ENCODE measurements at places on chromosomes 16 and 17.

GRCh38 chr16:73230651-73231050 is 182.7 kb upstream of the ZFHX3 start:
- no peak for DNase-seq

DNA sequence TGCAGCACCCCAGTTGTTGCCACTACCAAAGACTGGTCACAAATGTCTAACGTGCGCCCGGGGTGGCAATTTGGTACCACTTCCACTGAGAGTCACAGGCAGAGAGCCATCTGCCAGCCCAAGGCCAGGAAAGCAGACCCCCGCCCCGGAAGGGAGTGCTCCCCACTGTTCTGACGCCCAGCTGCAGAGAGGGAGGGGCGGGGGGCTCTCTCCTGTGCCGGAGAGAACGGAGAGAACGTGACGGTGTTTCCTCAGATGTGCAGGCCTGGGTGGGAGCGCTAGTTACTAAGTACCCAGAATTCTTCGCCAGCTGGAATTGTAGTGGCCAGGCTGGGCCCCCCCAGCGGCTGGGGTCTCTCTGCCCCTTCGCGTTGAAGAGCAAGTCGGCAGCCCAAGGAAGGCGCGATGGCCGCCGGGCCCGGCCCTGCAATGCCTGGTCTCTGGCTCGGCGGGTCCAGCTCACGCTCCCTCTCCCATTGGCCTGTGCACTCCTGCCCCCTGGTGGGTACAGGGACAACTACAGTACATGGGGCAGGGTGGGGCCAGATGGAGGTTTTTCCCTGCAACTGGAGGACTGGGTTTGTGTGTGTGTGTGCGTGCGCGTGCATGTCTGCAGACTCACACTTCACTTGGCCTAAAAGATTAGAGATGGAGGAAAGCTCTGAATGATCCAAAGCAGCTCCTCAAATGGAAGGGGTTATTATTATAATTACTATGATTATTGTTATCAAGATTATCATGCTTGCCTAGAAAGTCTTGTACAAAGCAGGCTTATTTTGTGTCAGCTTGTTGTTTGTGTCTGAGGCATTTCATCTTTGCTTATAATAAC is 107.1 kb downstream of the AMFR start:
- DNase-seq, result peak; percentile 66

DNA sequence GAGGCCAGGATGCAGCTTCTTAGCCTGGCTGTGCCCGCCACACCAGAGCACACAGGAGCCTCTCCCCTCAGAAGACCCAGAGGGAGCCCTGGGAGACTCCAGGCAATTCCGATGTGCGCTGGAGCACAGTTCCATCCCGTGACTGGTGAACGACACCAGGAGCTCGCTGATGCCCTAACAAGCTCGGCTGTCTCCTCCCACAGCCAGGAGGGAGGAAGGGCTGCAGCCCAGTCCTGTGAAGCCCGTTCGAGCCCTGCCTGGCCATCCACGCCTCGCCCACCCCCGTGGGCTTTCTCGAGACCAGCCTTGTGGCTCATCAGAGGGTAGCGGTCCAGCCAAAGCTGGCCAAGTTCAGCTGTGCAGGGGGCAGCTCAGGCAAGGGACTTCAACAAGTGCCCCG is 21.8 kb upstream of the RASD1 start:
- DNase-seq, result no peak

DNA sequence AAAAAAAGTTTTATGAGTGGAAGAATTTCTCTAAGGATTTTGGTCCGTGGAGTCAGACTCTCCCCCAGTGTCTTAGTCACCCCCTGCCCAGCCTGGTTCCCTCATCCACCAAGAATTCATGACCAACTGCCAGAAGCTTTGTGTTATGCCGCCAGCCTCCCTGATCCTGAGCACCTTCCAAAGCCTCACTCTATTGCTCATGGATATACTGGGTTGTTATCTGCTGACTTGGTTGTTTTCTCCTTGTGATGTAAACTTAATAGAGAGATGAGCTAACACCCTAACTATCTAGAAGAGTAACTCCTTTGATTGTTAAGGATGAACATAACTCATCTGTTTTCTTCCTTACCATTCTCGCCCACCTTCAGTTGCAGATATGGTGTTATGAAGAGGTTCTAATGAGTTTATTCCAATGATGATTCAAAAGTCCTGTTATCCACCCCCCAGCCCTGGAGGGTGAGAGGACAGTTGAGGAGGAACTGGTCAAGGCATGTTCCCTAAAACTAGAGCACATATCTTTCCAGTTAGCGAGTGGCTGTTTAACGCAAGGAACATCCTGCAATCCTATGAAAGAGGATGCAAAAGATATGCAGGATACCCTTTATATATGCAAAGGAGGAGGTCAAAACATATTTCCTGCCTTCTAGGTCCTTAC is 1.5 kb upstream of the PSMD3 start:
- DNase-seq, result no peak

DNA sequence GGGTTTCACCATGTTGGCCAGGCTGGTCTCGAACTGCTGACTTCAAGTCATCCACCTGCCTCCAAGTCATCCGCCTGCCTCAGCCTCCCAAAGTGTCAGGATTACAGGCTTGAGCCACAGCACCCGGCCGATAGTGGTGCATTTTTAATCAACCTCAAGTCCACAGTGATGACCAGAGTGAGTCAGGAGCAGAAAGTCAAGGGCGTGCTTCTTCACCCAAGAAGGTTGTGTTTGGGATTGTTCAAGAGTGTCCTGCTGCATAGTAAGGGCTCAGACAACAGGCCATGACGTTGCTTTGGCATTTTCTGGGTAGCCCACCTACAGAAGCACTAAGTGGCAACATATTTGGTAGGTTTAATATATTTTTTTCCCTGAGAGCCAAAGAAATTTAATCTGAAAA is 108.3 kb upstream of the FAM20A start:
- no peak for DNase-seq

GRCh38 chr16:15925631-15926030 is 23.8 kb upstream of the ABCC1 start:
- no peak for DNase-seq

DNA sequence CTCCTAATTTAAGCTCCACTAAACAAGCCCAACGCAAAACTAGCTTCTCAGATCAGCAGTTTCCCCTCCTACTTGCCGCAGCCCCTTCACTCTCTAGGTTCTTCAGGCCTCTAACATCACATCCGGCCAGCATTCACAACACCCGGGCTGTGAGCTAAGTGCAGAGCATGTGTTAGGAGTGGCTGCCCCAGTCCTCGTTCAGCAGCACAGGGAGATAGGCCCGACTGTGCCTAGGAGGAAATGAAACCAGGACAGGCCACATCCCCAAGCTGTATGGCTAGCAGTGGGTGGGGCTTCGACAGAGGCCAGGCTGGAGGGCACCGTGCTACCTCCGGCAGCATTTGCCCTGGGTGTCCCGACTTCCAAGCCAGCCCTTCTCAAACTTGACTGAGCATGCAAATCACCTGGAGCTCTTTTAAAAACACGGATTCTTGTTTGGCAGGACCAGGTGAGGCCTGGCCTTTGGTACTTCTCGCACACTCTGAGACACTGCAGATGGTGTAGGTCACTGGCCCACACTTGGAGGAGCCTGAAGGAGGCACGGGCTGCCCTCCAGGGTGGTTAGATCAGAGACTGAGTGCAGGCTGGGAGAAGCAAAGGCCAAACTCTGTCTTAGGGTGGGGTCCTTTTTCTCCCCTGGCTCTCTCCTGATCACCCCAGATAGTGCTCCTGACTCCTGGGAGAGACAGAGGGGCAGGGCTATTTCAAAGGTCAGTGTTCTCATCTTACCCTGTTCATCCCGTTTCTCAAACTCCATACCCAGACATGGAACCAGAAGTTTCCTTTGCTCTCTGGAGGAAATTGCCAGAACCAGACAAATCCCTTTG is 202.0 kb downstream of the C16orf78 start:
- no peak for DNase-seq

DNA sequence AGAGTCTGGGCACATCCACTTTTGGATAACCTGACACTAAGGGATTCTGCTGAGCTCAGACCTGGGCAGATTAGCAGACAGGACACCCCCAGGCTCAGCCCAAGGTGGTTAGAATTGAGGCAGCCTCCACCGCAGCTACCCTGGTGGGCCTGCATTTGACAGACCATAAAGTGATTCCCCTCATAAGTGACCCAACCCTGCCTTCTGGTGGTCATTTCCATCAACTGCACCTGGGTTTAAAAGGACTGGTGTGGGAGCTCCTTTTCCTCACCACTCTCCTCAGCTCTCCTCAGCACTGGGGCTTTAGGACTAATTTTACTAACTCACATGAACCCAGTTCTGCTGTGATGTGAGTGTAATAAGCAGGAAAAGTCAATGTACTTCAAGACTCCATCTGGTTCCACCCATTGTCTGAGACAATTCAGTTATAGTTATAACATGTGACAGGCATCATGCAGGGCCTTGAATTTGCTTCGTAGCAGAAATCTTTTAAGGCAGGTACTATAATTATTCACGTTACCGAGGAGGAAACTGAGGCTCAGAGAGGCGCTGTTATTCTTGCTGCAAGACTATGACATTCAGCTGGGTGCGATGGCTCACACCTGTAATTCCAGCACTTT is 42.5 kb downstream of the MYH3 start:
- DNase-seq, result no peak

GRCh38 chr17:40090237-40091119 is 9.9 kb downstream of the NR1D1 start:
- DNase-seq, result no peak

GRCh38 chr16:69932228-69932627 is 18.9 kb upstream of the CLEC18A start:
- DNase-seq, result no peak

DNA sequence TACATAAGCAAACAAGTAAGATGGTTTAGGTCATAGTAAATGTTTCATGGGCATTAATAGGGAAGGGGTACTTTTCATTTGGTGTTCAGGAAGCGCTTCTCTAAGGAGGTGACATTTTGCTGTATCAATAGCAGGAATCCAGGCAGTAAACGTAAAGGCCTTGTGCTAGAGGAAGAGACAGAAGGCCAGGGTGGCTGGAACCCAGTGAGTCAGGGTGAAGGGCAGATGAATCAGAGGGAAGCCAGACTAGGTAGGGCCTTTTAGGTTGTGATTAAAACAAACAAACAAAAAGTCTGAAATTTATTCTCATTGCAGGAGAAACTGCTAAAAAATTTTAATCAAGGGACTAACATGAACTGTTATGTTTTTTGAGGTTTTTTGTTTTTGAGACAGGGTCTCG is 6.5 kb downstream of the BMERB1 start:
- DNase-seq, result no peak

DNA sequence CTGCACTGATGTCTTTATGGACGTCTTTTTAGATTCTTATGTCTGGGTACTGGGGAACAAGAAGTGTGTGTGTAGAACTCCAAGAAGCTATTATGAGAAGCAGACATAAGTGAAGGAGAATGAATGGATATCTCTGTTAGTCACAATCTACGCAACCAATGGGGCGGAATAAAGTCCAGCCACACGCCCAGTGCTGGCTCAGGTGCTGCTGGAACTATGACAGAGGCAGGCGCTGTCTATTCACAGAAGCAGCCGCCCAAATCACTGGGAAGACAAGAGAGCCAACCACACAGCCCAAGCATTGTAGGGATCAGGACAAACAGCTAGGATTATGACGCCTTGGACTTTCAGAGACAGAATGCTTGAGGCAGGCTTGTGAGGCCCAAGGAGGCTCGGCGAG is 43.9 kb upstream of the ICAM2 start:
- no peak for DNase-seq

DNA sequence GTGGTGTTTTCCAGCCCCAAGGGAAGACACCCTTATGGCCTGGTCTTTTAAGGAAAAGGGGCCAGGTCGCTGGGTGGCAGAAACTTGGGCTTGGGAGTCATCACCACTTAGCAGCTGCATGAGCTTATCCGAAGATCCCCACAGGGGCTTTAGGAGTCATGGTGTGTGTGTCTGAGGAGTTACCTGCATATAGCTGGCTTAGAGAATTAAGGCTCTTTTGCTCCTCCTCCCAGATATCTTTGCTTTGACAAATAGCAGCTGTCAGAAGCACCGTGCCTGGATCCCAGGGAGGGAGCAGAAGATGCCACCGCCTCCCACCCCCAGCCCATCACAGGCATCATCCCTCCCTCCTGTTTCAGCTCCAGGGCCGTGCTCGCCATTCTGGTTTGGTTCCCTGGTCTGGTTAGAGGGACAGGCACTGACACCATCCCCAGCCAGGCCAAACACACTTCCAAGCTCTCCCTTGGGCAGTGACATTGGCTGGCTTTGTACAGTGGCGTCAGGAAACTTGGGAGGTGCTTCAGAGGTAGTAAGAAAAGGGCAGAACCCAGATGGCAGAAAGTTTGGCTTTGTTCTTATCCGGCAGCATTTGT is 17.4 kb downstream of the LDHD start:
- no peak for DNase-seq

Data from activated CD4-positive, alpha-beta T cell treated with anti-CD3 and anti-CD28 coated beads for 4 hours (primary cell).